ENCODE measurements at places on chromosomes 3 and 15. TPM values are rescaled to one million over a fixed set of nuclear protein-coding genes. Genes with fewer than 3 reads are reported as not detected.
A peak's percentile ranks its signal among the peaks of the same experiment; 100 is the strongest.

DNA sequence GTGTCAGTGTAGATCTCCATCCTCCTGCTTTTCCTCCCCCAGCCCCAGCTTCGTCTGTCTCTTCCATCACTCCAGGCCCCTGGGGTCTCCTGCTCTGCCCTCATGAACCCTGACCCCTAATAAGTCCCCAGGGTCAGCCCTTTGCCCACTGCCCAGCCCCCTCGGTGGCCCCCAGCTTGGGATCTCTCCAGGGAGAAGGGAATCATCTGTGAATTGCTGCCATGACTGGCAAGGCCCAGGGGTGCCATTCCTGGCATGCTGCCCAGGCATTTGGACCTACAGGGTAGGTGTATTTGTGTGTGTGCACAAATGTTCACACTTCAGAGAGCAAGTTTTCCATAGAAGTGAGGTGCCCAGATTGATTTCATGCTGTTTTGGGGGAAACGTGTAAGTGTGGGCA is 5.9 kb upstream of the TBC1D21 start:
- no peak for DNase-seq

GRCh38 chr15:52276256-52276770 is 19.3 kb downstream of the MYO5C start:
- no peak for DNase-seq

- DNase-seq = no peak
Observed at GRCh38 chr15:80804970-80805495, 25.9 kb downstream of the CEMIP start.

DNA sequence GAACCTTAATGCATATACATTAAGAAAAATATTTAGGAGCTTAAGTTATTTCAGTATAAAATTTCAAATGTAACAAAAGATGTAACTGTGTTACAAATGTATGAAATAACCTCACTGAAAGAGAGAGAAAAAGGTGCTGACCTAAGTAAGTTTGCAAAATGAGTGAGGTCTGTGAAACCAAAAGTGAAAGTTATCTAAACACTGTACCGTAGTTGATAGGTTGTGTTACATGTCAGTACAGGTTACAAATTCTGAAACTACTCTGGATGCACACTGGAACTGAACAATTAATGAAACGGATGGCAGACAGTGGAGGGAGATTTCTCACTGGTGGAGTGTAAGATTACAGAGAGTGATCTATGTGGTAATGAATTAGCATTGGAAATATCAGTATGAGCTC is 420.7 kb downstream of the ZNF385D start:
- peak; percentile 24 for DNase-seq

DNA sequence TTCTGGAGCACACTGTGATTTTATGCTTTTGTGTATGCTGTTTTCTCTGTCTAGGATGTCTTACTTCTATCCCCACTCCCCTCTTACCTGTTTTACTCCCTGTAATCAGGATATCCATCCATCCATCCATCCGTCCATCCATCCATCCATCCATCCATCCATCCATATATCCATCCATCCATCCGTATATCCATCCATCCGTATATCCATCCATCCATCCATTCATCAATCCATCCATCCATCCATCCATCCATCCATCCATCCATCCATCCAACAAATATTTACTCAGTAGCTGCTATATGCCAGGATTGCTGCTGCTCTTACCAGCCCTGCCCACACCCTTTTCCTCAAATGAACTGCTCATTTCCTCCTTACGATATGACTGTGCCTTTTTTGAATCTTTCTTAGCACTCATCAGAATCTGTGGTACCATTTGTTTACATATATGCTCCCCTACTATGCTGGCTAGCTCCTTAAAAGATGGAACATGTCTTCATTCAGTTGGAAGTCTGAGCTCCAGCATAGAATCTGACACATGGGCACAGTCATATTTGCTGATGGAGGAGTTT is 35.2 kb downstream of the USP13 start:
- DNase-seq = no peak

DNA sequence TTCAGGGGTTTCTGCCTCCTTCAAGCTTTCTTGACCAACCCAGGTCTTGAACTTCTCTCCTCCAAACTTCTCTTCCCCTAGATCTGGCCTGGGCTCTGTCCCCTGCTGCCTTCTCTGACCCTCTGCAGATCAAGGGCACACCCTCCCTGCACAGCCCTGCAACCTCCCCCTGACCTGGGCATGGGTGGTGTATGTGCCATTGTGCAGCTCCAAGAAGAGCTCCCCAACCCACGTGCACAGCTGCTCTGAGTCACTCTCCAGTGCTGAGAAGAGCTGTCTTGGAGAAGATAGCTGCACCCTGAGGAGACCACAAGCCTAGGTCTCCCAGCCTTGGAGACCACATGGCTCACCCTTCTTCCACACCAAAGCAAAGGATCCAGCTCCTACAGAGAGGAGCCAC is 8.0 kb downstream of the MAN2C1 start:
- no peak for DNase-seq

- DNase-seq = no peak
Observed at GRCh38 chr3:142886940-142887339, 1.9 kb downstream of the PCOLCE2 start.

DNA sequence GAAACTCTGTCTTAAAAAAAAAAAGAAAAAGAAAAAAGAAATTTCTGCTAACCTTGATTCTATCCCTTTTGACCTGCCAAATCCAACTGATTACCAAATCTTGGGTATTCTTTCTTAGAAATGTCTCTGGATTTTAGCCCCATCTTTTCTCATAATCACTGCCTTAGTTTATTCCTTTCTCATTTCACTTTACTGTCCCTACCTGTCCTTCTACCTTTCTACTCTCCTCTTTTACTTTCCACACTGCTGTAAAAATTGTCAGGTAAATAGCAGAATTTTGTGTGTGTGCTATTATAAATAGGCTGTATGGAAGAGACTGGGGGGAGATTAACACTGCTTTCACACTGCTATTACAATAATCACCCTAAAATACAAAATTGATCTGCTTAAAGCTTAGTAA is 16.7 kb downstream of the PIK3CA start:
- DNase-seq = no peak

DNA sequence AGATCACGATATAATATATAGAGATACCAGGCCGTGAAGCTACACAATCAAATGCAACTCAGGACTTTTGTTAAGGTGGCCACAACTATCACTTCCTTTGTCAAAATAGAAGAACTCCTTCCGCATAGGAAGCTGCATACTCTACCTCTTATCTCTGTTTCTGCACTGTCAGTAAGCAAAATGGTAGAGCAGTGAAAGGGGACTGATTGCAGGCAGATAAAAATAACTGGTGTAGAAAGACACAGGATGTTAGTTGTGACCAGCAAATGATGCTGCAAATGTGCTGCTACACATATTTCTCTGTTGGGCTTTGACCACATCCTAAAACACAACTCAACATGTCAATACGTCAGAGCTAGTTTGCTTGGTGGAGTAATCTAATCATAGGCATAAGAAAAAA is 16.3 kb upstream of the TRAT1 start:
- peak; percentile 3 for DNase-seq

DNA sequence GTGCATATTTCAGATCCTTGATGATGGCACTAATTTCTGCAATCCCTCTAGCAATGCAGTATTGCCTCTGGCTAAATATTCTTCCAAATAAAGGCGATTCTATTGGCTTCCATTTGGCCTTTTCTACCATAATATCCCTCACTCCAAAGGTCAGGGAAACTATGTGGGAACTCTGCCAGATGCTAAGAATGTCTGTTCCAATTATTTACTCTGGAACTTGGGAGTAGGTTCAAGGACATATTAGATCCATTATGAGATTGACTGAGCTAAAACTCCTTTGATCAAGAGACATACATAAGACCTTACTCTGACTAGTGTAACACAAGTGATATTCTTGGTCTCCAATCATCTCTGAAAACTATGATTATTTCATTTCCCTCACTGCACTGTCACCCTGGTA is 674.5 kb upstream of the NECTIN3 start:
- peak; percentile 10 for DNase-seq

- DNase-seq = no peak
Observed at GRCh38 chr3:107413264-107413663, 36.0 kb downstream of the CCDC54 start.

SLC12A8 gene
- 0.68 TPM for polyA plus RNA-seq

GRCh38 chr3:68919000-68919399 is 13.3 kb downstream of the TAFA4 start:
- peak; percentile 38 for DNase-seq

LMAN1L gene
- not detected for polyA plus RNA-seq

CFAP91 gene
- 0.37 TPM for polyA plus RNA-seq

DNA sequence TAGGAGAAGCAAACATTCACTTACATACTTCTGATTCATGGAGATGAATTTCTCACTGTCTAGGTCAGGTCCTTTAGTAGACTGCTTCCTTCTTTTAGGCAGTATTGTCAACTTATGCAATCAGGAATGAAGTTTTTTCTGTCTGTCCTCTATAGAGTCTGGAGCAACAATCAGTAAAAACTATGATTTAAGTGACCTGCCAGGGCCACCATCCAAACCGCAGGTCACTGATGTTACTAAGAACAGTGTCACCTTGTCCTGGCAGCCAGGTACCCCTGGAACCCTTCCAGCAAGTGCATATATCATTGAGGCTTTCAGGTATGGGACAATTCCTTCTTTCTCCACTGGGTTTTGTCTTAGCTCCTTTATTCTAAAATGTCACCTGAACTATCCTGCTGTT is 523.1 kb downstream of the ROBO2 start:
- DNase-seq = no peak

DNA sequence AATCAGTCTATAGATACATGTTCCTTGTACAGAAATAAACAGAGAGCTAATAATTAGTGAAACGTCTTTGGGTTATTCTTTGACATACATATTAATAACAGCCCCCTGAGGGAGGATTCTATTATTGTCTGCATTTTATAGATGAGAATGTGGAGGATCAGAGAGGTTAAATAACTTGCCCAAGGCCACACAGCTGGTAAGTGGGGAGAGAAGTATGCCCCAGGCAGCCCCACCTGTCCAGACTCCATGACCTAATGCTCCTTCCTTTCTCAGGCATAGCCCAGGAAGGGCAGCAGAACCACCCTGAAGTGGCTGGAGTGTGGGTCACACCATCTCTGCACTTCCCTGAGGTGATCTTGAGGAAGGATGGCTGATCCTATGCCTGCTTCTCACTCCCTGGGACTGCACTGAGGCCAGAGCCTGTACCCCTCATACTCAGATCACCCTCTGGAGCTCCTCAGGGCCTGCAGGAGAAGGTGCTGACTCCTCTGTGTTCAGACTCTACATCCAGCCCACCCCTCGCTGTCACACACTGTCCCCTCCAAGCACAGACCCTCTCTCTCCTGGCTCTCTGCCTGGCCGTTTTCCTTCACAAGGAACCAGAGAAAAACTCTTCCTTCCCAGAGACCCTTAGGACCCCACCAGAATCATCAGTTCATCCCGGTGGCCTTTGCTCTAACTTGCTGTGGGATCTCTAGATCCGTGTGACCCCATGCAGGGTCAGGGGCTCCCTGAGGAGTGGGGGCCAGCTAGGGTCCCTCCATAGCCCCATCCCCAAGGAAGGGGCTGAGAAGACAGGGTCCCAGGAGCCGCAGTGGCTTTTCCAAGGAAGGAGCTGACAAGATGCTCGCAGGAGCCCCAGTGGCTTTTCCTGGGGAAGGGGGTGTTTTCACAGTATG is 4.4 kb upstream of the HHATL start:
- no peak for DNase-seq

FYTTD1 gene
- polyA plus RNA-seq = 79.9 TPM
